RWPE1 (cell line): ENCODE measurements at places on chromosomes 4 and X.
A peak's percentile ranks its signal among the peaks of the same experiment; 100 is the strongest.

GRCh38 chr4:182212211-182212761, 30.9 kb upstream of the TENM3 start:
- DNase-seq: no peak

GRCh38 chr4:3405176-3405575, 36.6 kb upstream of the HGFAC start:
- no peak for DNase-seq

GRCh38 chr4:187516224-187516623, 479.3 kb upstream of the ZFP42 start:
- DNase-seq: no peak

DNA sequence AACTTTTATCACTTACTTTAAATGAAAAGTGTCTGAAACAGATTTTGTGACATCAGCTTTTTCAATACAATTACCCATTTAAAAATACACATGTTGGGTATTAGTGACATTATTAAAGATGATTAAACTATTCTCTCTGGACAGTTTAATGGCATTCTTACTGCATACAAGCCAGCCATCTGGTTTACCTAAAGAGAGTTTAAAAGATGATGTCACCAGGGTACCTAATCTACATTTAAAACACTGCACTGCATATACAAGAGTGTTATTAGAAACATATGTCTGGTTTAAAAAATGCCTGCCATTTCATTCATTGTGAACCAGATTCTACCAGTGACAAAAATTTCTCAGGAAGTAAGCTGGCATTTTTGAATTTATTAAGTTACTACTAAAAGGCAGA, 919.1 kb downstream of the ADGRL3 start:
- no peak for DNase-seq

- peak; percentile 91 for DNase-seq
Measured at GRCh38 chr4:1043651-1044468, 32.4 kb downstream of the FGFRL1 start.

DNA sequence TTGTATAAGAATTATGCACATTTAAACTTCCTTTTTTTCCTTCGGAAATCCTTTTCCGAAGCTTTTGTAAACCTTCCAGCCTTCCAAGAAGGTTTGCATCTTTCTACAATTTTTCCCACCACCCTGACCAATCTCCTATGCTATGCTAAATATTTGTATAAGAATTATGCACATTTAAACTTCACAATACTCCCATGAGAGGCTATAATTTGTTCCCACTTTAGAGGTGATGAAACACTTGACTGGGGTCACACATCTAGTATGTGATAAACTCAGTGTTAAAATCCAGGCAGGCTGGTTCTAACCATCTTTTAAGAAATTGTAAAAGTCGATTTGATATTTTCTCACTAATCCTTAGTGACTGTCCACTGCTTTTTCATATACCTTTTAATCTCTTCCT, 22.1 kb downstream of the NUDT6 start:
- no peak for DNase-seq

GRCh38 chr4:158783785-158784184, 15.0 kb downstream of the FNIP2 start:
- no peak for DNase-seq

- peak; percentile 55 for DNase-seq
Measured at GRCh38 chrX:48897157-48897624, 377 bp downstream of the TIMM17B start.

GRCh38 chr4:142917678-142918077, 71.6 kb upstream of the INPP4B start:
- no peak for DNase-seq

DNA sequence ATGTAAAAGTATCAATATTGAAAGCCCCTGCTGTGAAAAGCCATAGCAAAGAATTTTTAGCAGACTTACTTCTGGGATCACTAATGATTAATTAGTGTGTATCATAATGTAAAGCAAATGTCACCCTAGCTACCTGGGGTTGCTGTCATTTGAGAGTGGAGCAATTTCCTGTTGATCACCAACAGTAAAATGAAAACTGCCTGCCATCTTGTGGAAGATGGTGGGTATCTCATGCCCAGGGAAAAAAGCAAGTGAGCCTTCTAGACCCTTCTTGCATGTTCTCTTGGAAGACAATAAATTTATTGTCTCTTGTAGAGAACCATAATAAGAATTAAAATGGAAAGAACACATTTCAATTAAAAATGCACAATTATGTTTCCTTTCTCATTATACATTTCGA, 360.2 kb downstream of the ZIC3 start:
- DNase-seq: no peak

DNA sequence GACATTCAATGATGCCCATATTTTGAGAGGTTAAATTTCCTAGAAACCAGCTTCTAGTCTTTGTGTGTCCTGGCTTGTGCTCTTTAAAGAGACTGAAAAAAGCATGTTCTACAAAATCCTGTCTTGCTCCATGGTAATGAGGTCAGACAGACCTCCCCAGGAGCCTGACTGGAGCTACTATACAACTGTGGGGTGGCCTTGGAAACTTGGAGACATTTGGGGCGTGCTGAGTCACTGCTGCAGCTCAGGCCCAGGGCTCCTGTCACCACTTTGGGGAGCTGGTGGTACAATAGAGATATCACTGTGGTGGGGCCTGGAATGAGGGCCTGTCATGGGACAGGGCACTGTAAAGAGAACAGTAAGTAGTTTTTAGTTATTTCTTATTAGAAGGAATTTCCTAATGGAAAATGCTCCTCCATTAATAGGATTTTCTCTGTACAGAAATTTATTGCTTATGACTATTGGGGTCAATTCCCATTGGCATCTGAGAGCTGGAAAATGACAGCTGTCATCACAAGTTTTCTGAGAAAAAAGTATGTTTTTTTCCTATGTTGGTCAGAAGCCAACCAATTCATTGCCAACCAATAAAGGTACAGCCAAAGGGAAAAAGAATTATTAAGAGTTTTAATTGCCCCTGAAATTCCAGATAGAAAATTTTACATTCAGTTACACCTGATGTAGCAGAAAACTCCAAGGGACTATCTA, 207.4 kb upstream of the JADE1 start:
- no peak for DNase-seq

DNA sequence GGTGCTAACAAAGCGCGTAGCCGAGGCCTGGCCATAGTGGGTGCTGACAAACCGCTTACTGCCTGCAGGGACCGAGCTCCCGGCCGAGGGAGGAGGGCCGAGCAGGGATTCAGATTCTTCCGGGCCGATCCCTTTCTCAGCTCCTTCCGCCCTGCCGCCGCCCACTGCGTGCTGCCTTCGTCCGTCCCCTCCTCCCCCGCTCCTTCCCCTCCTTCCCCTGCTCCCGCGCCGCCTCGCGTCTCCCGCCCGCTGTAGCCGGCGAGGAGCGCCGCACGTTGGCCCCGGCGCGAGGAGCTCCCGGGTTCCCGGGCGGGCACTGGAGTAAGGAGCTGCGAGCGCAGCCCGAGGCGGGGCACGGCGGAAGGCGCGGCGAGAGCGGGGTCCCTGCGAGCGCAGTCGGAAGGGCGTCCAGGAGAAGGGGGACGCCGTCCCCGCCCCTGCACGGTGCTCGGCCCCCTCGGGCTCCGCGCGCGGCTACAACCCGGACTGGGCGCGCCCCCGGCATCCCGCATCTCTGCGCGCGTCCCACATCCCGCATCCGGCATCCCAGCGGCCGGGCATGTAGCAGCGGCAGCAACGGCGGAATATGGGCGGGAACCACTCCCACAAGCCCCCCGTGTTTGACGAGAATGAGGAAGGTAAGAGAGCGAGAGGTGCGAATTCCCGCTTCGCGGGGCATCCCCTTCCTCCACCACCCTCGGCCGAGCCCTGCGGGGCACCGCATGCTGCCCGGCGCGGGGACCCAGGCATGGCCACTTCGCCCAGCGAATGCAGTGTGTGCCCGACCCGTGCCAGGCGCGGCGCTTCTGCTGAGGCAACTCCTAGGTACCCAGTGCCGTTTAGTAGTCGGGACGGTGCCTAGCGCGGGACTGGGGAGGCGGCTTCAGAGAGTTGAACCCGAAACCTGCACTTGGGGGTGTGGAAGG, at the start of gene STK32B:
STK32B (plus strand) TSS at position 203 of the 926 bp plus-strand sequence.
- DNase-seq: peak; percentile 46

- DNase-seq: no peak
Measured at GRCh38 chrX:66200855-66201795, 37.1 kb downstream of the HEPH start.

GRCh38 chrX:12975670-12975965, 708 bp downstream of the TMSB4X start:
- no peak for DNase-seq

DNA sequence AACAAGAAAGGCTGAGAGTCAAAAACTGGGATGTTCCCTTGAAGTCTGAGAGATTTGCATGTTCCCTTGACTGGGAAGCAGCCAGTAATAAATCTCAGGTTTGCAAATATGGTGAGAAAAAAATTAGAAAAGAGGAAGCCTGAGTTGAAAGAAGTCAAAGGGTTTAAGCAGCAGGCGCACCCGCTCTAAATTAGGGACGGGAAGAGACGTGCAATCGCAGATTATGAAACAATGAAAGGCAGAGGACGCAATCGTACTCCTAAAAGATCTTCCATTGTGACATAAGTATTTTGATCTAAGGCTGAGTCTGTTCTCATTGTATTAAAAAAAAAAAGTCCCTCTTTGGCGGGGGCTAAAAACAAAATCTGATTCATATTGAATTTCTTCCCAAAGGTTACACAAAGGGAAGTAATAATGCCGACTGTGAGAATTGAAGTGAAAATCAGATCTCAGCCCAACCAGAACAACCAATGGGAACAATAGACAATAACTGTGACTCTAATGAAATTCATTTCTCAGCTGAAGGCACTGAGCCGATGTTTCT, 28.2 kb downstream of the SAT1 start:
- no peak for DNase-seq

DNA sequence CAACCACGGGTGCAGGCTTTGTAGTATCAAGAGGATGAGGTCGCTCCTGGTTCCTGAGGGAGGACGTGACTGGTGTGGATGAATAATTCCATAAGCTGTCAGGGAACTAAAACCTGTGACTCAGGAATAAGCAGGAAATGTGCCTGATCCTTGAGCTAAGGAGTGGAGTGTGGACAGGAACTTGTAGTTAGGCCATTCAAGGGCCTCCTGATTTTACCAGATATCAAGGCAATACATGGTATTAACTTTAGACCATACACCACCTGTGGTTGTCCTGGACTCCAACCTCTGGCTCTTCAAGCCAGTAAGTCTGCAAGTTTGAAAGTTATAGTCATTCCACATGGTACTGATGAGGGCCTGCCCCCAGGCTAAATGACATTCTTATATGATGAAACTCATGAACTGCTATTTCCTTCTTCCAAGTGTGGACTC, 12.1 kb upstream of the ING2 start:
- DNase-seq: peak; percentile 61

GRCh38 chr4:150863456-150863855, 151.6 kb downstream of the LRBA start:
- DNase-seq: no peak

DNA sequence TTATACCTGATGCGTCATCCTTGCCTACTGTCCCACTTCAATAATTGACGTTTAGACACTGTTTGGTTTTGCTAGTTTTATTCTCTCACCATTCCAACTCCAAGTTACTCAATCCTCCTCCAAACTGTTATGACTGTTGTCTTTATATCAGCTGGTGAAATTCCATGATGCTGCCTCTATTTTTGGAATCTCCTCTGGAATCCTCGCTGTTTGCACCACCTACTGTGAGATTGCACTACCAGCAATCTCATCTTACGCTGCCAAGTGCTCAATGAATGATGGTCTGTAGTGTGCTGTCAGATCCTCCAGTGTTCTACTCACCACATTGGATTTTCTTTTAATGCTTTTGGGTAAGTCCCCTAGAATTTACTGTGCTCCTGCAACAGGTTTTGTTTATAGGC, 13.2 kb upstream of the PCDH18 start:
- DNase-seq: no peak

GRCh38 chr4:97457253-97457652, 686.0 kb downstream of the STPG2 start:
- no peak for DNase-seq

- DNase-seq: no peak
Measured at GRCh38 chrX:49000636-49001035, 1.4 kb downstream of the GRIPAP1 start.

DNA sequence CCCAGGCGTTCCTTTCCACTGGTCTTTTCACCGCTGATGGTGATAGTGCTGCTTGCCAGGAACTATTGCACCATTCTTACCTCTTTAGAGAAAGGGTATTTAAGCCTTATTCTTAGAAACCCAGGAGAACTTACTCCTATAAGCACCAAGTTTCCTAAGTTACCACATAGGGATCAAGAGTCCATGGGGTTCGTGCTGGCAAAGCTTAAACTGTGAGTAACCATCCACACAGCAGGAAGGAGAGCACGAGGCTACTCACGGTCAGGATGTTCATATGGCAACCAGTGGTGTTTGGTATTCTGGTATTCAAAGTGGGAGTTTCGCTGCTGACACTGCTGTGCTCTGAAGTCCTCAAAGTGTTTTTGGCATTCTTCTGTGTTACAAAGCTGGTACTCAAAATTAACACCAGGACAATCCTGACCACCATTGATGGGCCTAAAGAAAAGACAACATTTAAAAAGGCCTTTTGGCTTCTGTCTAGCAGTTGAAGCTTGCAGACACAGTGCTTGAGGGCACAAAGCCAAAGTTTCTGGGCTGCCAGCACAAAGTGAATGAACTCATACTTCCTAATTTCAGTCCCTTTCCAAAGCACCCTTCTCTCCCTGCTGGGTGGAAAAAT, 256.9 kb downstream of the ADAMTS3 start:
- DNase-seq: peak; percentile 74

DNA sequence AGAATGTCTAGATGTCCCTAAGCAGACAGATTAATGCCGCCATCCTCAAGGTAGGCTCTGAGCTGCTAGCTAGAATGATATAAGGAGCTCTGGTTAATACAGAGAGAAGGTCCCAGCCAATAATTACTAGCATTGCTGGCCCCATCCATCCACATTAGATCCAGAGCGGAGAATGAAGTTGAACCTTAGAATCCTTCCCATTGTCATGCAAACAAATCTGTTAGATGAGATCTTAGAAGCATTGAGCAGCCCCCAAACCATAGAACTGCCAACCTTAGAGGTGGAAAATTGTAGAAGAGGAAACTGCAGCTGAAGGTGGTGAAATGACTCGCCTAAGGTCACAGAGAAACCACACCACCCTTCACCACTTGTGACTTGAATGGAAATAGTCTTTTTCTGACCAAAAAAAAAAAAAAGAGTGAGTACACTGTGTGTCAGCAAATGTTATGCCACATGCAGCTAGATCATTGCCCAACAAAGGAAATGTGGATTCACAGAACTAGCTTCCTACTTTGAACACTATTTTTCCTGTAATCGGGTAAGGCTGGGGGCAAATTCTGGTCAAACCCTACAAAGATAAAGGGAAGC, 162.1 kb downstream of the SMIM20 start:
- peak; percentile 20 for DNase-seq

GRCh38 chr4:150495550-150495949, 86.4 kb upstream of the MAB21L2 start:
- no peak for DNase-seq

GRCh38 chr4:110527156-110527555, 51.2 kb downstream of the ENPEP start:
- no peak for DNase-seq

DNA sequence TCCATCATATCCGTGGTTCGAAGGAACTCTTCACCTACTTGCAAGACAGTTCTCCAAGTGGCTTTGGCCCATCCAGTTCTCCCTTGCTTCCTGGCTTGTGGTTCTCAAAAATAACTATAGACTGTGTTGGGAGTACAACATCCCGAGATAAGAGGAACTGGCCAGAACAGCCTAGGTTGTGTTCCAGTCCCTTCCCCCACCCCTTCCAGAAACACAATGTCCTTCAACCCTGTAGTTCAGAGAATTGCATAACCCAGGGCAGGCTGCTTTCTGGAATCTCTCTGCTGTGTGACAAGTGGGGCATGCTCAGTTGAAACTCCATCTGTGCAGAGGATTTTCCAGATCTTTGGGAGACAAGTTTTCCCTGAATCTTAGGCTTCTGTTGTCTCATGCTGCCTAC, 206.5 kb downstream of the PCDH10 start:
- DNase-seq: no peak
